Naive thymus-derived CD8-positive, alpha-beta T cell (primary cell): ENCODE measurements at places on chromosomes 4 and X. TPM values are rescaled to one million over a fixed set of nuclear protein-coding genes. Genes with fewer than 3 reads are reported as not detected.

CLGN gene
- not detected for polyA plus RNA-seq

- peaks cover 7% of the 10 kb centered on the region for H3K27me3 ChIP-seq
- H3K4me1 ChIP-seq, result peaks cover 10% of the 10 kb centered on the region
- H3K36me3 ChIP-seq, result no peaks in the 10 kb centered on the region
- no peak overlapping the region for H3K27ac ChIP-seq
- no peak overlapping the region for H3K4me3 ChIP-seq
- DNase-seq, result no peak
Measured at GRCh38 chr4:184850018-184850417, 24.2 kb upstream of the ACSL1 start.

DNA sequence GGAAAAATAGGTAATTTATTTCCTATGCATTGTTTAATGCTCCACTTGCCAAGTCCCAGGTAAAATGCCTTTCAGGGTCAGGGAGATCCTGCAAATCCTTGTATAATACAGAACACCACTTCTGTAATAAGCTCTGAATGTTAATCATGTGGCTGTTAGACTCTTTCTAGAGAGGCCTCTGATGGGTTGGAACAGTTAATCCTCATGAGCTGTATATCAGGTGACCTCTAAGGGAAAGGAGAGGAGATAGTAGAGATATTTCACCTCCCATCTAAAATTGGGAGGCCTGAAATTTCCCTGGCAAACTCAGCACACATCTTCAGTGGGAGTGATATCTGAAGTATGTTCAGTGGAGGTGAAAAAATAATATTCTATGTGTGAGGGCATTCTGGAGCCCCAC, 210.6 kb upstream of the WDFY3 start:
- DNase-seq, result no peak
- H3K4me3 ChIP-seq, result no peak overlapping the region
- no peaks in the 10 kb centered on the region for H3K27me3 ChIP-seq

GAB3 gene
- 0.77 TPM for polyA plus RNA-seq

DNA sequence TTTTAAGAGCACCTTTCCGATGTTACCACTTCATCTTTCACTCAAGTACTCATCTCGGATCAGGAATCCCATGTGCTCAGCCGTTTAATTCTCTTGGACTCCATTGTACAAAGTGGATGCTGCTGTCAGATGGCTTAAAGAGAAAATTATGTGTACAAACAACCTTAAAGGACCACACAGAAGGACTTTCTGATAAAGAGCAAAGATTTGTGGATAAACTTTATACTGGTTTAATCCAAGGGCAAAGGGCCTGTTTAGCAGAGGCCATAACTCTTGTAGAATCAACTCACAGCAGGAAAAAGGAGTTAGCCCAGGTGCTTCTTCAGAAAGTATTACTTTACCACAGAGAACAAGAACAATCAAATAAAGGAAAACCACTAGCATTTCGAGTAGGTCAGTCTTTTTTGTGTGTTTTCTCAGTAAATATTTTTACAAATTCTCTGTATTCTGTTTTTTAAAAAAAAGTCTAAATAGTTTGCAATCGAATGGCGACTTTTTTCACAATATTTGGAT, 20.1 kb downstream of the MMAA start:
- H3K27me3 ChIP-seq, result no peaks in the 10 kb centered on the region
- H3K4me3 ChIP-seq, result no peak overlapping the region
- H3K36me3 ChIP-seq, result no peaks in the 10 kb centered on the region
- H3K4me1 ChIP-seq, result peaks cover 5% of the 10 kb centered on the region
- no peak overlapping the region for H3K27ac ChIP-seq

DNA sequence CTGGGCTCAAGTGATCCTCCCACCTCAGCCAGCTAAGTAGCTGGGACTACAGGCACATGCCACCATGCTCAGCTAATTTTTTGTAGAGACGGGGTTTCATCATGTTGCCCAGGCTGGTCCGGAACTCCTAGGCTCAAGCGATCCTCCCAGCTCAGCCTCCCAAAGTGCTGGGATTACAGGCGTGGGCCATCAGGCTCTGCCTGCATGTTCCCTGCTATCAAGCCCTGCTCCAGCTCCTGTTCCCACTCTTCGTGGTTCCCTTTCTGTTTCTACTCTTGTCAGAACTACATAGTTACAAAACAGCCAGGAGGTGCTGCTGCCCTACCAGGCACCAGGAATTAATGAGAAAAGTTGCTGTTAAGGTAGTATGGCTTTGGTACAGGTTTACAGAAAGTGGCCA, 8.7 kb downstream of the TIMP1 start:
- H3K27me3 ChIP-seq, result no peaks in the 10 kb centered on the region
- no peak overlapping the region for H3K27ac ChIP-seq
- H3K36me3 ChIP-seq, result peaks cover under 1% of the 10 kb centered on the region
- no peak for DNase-seq
- no peak overlapping the region for H3K4me3 ChIP-seq
- H3K4me1 ChIP-seq, result peaks cover 3% of the 10 kb centered on the region

DNA sequence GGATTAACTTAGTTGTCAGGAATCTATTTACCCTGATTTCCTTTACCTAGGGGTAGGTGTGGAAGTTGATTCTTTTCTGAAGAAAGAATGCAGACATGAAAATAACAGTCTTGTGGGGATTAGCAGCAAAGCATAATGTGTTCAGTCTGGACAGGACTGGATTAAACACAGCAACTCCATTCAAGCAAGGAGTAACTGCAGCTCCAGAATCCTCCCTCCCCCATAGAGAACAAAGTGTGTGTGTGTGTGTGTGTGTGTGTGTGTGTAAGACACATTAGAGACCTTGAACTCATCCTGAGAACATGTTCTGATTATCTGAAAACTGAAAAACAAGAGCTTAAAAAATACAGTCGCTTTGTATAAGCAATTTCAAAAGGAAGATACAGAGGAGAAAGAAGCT, 9.3 kb downstream of the C4orf54 start:
- no peaks in the 10 kb centered on the region for H3K27me3 ChIP-seq
- no peaks in the 10 kb centered on the region for H3K36me3 ChIP-seq
- H3K4me3 ChIP-seq, result no peak overlapping the region
- no peak for DNase-seq
- peaks cover 2% of the 10 kb centered on the region for H3K4me1 ChIP-seq
- H3K27ac ChIP-seq, result no peak overlapping the region

DNA sequence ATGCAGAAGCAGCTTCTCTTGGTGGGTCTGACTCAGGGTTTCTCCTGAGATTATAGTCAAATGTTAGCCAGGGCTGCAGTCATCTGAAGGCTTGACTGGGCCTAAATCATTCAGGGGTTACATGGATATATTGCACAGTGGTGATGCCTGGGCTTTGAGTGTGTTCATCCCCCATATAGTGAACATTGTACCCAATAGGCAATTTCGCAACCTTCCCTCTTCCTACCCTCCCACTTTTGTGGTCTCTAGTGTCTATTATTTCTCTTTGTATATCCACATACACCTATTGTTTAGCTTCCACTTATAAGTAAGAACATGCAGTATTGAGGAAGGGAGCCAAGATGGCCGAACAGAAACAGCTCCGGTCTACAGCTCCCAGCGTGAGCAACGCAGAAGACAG, 90.3 kb upstream of the CAMK2D start:
- no peak overlapping the region for H3K27ac ChIP-seq
- no peaks in the 10 kb centered on the region for H3K36me3 ChIP-seq
- no peaks in the 10 kb centered on the region for H3K27me3 ChIP-seq
- H3K4me1 ChIP-seq, result peaks cover 2% of the 10 kb centered on the region
- no peak for DNase-seq

- DNase-seq, result no peak
- no peak overlapping the region for H3K27ac ChIP-seq
- H3K27me3 ChIP-seq, result no peaks in the 10 kb centered on the region
- H3K4me1 ChIP-seq, result peaks cover 10% of the 10 kb centered on the region
- H3K36me3 ChIP-seq, result no peaks in the 10 kb centered on the region
- no peak overlapping the region for H3K4me3 ChIP-seq
Measured at GRCh38 chr4:7943211-7943610, 3.5 kb upstream of the AFAP1 start.

SOX3 gene
- polyA plus RNA-seq, result not detected

- no peak overlapping the region for H3K4me3 ChIP-seq
- peaks cover 3% of the 10 kb centered on the region for H3K4me1 ChIP-seq
- H3K27ac ChIP-seq, result peak overlapping the region; percentile 18
Measured at GRCh38 chrX:101393530-101394305, 2.9 kb downstream of the RPL36A start.

- peaks cover 7% of the 10 kb centered on the region for H3K27me3 ChIP-seq
- H3K4me3 ChIP-seq, result no peak overlapping the region
- peaks cover 7% of the 10 kb centered on the region for H3K4me1 ChIP-seq
- DNase-seq, result no peak
- no peak overlapping the region for H3K27ac ChIP-seq
Measured at GRCh38 chr4:1402021-1402515, 4.2 kb downstream of the NKX1-1 start.

DNA sequence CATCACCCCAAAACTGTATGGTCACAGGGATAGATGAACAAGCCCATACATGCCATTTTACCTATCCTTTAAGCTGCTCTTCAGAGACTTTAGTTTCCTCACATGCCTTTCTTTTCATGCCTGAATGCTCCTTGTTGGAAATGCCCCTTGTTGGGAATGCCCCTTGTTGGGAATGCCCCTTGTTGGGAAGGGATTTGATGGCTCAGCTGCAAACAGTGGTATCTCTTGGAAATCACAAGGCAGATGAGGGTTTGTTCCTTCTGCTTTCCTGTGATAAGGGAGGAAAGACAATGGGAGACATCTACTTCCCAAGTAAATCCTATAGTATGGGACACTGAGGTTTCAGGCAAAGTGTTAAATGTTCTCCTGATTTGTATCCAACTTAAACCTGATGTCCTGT, 11.5 kb downstream of the CXCL2 start:
- H3K4me1 ChIP-seq, result no peaks in the 10 kb centered on the region
- H3K27ac ChIP-seq, result no peak overlapping the region
- no peak overlapping the region for H3K4me3 ChIP-seq
- peaks cover 10% of the 10 kb centered on the region for H3K27me3 ChIP-seq

- DNase-seq, result peak; percentile 14
- no peaks in the 10 kb centered on the region for H3K36me3 ChIP-seq
- peaks cover 41% of the 10 kb centered on the region for H3K27me3 ChIP-seq
- no peak within 1 kb of the TSS for H3K27ac ChIP-seq
Measured at GRCh38 chr4:76420762-76421581, at the start of gene CCDC158. Gene CCDC158, minus strand, starts transcription at chr4:76421141. Its CDS starts 17,934 bp downstream, at chr4:76403207.

ASB5 gene
- not detected for polyA plus RNA-seq

- no peaks in the 10 kb centered on the region for H3K4me1 ChIP-seq
- H3K36me3 ChIP-seq, result no peaks in the 10 kb centered on the region
- DNase-seq, result no peak
- no peaks in the 10 kb centered on the region for H3K27me3 ChIP-seq
- H3K4me3 ChIP-seq, result no peak overlapping the region
- H3K27ac ChIP-seq, result no peak overlapping the region
Measured at GRCh38 chr4:40331101-40331745, 3.9 kb upstream of the CHRNA9 start.

DNA sequence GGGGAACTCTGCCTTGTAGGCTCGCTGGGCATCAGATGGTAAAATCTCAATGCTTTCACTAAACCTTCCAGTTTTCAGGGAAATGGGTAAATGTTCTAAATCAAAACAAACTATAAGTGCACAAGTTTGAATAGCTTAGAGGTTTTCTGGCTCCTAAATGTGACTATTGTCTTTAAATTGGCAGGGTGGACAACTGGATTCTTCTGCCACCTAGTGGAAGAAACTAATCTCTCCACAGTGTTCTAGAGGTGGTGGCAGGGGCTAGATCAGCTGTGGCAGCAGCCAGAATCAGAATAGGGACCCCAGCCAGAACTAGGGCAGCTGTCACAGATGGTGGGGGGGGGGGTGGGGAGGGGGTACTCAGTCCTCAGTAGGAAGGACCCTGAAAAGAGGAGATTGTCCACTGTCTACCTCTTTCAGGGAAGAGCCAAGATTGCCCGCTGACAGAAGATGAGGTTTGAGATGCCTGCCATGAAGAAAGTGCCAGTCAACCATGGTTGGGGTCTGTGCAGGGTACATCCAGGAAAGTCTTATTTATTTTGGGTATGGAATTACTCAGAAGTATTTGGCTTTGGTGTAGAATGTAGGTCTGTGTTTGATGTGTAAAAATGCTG, 201.4 kb downstream of the CCNG2 start:
- H3K27me3 ChIP-seq, result no peaks in the 10 kb centered on the region
- peaks cover 2% of the 10 kb centered on the region for H3K4me1 ChIP-seq
- no peaks in the 10 kb centered on the region for H3K36me3 ChIP-seq
- DNase-seq, result peak; percentile 12

GRCh38 chr4:110994781-110995180, 371.9 kb upstream of the PITX2 start:
- H3K36me3 ChIP-seq, result no peaks in the 10 kb centered on the region
- no peak overlapping the region for H3K27ac ChIP-seq
- no peaks in the 10 kb centered on the region for H3K27me3 ChIP-seq
- H3K4me1 ChIP-seq, result no peaks in the 10 kb centered on the region
- no peak overlapping the region for H3K4me3 ChIP-seq

APBB2 gene
- not detected for polyA plus RNA-seq

GRCh38 chr4:11698033-11698432, 269.3 kb upstream of the HS3ST1 start:
- H3K27me3 ChIP-seq, result no peaks in the 10 kb centered on the region
- H3K4me1 ChIP-seq, result no peaks in the 10 kb centered on the region
- DNase-seq, result no peak
- no peak overlapping the region for H3K4me3 ChIP-seq

TMLHE gene
- polyA plus RNA-seq, result 13.0 TPM

GPRASP1 gene
- 3.4 TPM for polyA plus RNA-seq

POLA1 gene
- 5.3 TPM for polyA plus RNA-seq

FMR1NB gene
- not detected for polyA plus RNA-seq

DNA sequence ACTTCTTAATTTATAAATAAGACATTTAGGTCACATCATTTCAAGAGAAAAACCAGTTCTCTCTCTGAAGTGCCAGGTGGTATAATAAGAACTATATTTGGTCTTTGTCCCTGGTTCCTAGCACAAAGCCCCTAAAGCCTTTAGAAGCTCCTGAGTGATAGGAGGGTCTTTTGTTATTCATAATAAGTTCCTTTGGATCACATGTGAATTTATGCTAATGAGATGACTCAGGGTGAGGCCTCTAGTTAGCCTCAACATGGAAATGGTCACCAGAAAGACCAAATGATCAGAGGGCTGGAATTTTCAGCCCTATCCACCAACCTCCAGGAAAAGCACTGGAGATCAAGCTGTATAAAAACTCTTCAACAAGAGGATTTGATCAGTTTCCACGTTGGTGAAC, 68.1 kb upstream of the BLTP1 start:
- no peak for DNase-seq
- peaks cover 7% of the 10 kb centered on the region for H3K36me3 ChIP-seq
- no peak overlapping the region for H3K27ac ChIP-seq
- no peaks in the 10 kb centered on the region for H3K4me1 ChIP-seq
- H3K27me3 ChIP-seq, result peaks cover 6% of the 10 kb centered on the region

PABPC1L2A gene
- polyA plus RNA-seq, result not detected

DNA sequence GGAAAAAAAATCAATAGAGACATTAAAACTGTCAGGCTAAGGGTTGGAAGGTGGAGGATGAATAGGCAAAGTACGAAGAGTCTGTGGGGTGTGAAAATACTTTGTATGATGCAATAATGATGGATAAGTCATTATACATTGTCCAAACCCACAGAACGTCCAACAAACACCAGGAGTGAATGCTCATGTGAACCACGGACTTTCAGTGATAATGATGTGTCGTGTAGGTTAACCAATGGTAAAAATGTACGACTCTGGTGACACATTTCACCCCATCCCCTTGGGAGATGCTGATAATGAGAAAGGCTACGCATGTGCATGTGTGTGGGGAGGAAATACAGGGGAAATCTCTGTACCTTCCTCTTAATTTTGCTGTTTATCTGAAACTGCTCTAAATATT, 665.2 kb downstream of the FAT4 start:
- no peaks in the 10 kb centered on the region for H3K4me1 ChIP-seq
- no peak for DNase-seq
- no peaks in the 10 kb centered on the region for H3K36me3 ChIP-seq
- no peak overlapping the region for H3K4me3 ChIP-seq
- H3K27ac ChIP-seq, result no peak overlapping the region

CSAG1 gene
- not detected for polyA plus RNA-seq

- H3K27ac ChIP-seq, result no peak overlapping the region
- no peak overlapping the region for H3K4me3 ChIP-seq
- H3K27me3 ChIP-seq, result no peaks in the 10 kb centered on the region
Measured at GRCh38 chrX:135512508-135513129, 7.8 kb upstream of the INTS6L start.
